ENCODE measurements at places on chromosomes 3 and 15.

- no peak for DNase-seq
Observed at GRCh38 chr3:15462451-15462850, 35.1 kb downstream of the EAF1 start.

DNA sequence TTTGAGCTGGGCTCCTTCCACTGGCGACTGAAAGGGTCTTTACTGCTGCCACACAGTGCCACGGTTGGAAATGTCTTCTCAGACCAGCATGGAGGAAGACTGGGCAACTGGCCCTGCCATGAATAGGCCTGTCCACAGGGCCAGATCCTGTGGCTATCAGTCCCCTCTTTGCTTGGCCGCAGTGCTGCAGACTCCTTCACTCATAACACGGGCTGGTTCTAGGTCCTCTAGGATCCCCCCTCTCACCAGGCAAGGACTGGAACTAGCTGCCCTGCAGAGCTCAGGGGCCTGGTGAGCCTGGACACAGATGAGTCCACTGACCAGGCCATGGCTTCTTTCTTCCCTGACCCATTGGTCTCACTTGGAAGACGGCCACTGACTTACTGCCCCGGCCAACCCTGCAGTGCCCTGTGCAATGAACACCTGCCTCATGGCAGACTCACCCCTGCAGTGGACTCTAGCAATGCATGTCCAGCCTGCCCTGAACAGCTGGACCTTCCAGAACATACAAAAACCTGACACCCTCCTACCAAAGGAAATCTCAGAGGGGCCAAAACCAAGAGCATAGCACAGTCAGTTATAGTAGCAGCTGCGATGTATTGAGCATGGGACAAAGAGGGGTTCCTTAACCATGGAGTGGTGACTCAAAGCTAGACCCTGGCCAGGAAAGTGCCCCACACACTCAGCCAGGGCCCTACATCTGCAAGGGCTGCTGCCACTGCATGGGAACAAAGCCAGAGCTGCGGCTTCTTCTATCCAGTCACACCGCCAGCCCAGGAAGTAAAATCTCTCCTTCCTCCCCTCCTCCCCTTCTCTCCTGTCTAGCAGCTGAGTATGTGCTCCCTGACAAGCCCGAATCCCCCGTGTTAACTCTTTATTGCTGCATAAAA, 72.1 kb upstream of the ITGA11 start:
- no peak for DNase-seq

DNA sequence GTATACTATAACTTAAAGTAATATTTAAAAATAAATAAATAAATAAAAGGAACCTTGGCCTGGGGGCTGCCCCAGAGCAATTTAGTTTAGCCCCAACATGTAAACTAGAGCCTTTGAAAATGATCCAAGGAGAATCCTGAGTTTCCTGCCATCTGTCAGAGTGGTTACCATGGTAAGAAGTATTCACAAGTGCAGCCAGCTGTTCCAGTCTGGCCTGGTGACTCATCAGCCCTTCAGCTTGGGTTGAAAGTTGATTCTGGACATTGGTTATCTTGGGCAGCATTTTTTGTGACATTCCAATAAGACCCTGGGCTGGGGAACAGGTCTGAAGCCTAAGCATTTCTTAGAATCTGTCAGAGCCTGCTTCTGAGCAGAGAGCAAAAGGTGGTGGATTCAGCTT, 72.7 kb upstream of the LRTM1 start:
- DNase-seq = no peak

- no peak for DNase-seq
Observed at GRCh38 chr3:37833302-37834186, 28.1 kb upstream of the CTDSPL start.

DNA sequence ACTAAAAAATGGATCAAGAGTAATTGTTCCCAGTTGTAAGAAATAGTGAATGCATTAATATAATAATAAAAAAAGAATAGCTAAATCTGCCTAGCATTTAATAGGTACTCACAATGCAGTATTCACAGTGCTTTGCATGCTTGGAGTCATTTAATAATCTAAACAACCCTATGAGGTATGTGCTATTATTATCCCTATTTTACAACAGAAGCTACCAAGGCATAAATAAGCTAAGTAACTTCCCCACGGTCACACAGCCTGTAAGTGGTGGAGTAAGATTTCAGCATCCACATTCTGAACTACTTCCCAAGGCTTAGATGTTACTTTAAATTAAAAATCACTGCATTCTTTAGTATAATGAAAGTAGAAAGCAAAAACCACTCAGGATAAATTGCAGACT, 102.9 kb downstream of the PLCH1 start:
- no peak for DNase-seq

GRCh38 chr3:158911586-158911985, 109.7 kb downstream of the MFSD1 start:
- DNase-seq = no peak
